ENCODE measurements at places on chromosomes 2 and 18. TPM values are rescaled to one million over a fixed set of nuclear protein-coding genes. Genes with fewer than 3 reads are reported as not detected.

DNA sequence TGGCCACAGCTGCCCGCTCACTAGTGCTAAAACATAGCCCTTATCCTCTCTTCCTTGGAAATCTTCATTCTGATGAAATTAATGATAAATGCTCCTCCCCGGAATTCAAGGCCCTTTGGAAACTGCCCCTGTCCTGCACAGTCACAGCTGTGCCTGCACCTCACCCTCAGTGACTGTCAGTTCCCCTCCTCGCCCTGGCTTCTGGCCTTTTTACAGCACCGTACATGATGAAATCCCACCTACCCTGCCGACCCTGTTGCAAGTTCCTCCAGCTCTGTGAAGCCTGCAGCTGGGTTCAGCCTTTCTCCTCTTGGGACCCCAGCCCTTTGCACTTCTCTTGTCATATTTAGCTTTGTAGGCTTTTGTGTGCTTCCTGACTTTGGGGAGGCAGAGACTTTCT, 48.4 kb downstream of the DCDC2C start:
- DNase-seq = no peak

The CHRNG gene
- not detected for total RNA-seq

The STK25 gene
- 133 TPM for total RNA-seq

The SERPINB3 gene
- total RNA-seq = not detected

DNA sequence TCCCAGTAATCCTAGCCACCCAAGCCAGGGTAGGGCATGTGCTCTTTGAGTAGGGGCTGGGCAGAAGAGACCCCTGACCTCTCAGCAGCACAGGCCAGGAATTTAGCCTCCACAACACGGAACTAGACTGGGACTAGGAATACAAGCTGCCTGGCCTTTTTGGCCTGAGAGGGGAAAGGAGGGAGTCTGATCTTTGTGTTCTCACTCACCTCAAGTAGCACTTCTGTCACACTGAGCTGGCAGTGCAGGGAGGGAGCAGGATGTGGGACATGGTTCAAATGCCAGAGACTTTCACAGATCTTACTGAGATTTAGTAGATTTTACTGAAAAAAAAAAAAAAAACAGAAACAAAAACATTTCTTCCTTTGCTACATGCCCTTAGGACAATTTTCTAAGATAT, 395.2 kb downstream of the CMPK2 start:
- no peak for DNase-seq

DNA sequence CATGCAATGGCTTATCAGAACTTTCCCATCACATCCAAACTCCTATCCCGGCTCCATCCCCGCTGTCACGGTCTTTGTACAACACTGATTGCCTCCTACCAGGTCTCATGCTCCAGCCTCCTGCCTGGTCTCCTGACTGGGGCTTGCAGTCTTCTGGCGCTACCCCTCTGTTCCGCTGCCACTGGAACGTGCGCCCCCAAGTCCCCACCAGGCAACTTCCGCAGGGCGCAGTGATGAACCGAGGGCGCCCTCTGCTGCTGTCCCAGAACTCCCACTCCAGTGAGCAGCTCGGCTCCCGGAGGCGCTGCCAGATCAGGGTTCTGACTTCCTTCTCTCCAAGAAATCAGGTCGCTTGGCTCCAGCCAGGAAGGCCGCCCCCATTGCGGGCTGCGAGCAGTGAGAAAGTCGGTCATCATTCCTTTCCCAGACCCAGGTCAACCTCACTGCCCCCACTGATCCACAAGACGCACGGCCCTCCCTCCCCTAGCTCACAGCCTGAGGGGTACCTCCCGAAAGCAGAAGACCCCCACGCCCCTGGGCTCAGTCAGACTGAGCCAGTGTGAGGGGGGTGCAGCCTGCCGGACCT, 43.9 kb upstream of the RAB11FIP5 start:
- DNase-seq = peak; percentile 57

DNA sequence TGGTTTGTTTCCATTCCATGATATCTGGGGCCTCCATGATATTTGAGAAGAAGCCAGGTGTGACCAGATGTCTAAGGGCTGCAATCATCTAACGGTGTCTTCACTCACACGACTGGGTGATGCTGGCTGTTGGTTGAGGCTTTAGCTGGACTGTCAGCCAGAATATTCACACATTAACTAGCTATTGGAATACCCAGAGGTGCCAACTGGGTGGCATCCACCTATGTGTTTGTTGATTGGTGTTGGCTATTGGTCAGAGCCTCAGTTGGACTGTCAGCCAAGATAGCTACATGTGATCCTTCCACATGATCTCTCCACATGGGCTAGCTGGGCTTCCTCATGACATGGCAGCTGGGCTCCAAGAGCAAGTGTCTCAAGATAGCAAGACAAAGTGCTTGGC, 117.4 kb downstream of the CDCA7 start:
- DNase-seq = no peak

DNA sequence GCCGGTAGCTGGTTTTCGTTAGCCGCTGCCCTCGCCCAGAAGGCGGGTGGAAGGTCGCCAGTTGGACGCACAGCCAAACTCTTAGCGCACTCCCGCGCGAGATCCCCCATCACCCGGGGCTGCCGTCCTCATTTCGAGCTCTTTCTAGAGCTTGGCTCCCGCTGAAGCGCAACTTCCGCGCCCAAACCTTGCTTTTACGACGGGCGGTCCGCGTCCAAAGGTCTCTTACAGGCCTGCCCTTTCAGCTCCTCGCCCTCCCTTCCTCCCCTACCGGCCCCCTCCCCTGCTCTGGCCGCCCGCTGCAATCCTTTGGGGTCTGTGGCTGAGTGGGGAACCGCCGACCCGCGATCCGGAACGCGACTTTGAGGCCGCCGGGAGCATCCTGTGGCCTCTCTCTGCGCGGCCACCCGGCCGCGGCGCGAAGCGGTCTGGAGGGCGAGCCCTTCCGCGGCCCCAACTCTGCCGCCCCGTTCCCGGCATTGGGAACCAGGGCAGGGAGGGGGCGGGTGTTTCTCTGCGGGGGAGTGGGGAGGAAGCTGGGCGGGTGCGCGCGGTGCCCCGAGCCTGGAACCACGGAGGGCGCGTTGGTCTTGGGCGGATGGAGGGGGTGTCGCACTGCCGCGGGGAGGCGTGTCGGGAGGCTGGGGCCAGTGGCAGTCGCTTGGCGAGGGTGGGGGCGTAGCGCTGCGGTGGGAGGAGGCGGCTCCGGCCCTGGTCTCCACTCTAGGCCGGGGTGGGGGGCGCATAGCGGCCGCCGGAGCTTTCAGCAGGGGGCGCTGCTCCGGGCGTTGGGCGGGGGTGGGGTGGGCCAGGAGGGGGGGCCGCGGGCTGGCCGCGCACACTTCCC, at the start of gene GDF7:
TSS of gene GDF7 (plus strand) at position 841 of the 847 bp plus-strand sequence. CDS start 96 bp downstream, outside the sequence.
- DNase-seq = peak; percentile 16

- no peak for DNase-seq
Observed at GRCh38 chr2:18346344-18346743, 214.1 kb downstream of the RDH14 start.

GRCh38 chr2:9773903-9774239, 69.4 kb upstream of the TAF1B start:
- DNase-seq = no peak

DNA sequence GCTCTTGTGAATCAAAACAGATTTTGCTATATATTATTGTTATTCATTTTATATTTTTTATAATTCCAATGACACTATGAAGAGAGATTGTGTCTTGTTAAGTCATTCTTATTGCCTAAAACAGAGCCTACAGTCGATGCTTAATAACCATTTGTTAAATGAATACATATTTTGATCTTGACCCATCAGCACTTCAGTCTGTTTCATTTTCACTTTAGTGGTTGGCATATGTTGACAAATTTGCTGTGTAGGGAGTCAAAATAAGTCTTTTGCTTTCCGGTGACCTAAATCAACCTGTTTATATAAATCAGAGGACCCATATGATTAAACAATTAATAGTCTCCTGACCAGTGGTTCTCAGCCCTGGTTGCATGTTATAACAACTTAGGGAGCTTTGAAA, 97.1 kb downstream of the TXNL1 start:
- DNase-seq = no peak

The ABCG8 gene
- total RNA-seq = not detected

The ZAP70 gene
- not detected for total RNA-seq

The LBX2 gene
- 1.6 TPM for total RNA-seq

The C2orf78 gene
- not detected for total RNA-seq

The LCT gene
- total RNA-seq = not detected

The PTPRN gene
- total RNA-seq = 1.1 TPM

DNA sequence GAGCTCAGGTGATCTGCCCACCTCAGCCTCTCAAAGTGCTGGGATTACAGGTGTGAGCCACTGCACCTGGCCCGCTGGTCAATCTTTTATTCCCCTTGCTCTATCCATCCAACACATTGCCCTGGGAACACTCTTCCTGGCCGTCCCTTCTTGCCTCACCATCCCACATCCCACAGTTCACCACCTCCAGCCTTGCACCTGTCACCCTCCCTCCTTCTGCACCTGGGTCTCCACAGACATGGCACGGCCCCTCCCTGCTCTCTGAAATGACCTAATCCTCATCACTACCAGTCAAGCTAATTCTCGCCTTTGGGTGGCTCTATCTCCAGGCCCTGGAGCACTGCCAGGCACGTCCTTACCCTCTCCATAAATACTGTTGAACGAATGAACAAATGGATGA, 116.9 kb upstream of the TEX51 start:
- no peak for DNase-seq

The CCDC74B gene
- 5.8 TPM for total RNA-seq
